Ureter (tissue), 1 donor: ENCODE measurements at places on chromosomes 2 and 18. TPM values are rescaled to one million over a fixed set of nuclear protein-coding genes. Genes with fewer than 3 reads are reported as not detected.

- DNase-seq = no peak
Observed at GRCh38 chr2:129797489-129798300, 181.8 kb upstream of the RAB6C start.

DNA sequence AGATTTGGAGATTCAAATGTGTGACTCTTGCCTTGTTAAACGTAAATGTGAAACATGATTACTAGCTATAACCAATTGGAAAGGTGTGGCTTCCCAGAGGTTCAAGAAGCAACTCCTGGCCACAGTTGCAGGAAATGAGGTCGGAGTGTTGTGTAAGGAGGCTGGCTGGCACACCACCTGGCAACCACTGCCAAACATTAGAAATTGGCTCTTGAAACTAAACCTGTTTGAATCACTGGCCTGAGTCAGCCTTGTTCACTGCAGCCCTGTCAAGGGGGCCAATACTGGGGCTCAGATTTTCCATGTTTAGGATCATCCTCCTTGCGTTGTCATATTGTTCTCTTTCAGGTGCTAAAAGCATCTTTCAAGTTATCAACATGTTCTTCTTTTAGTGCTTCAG is 206.3 kb downstream of the ARL6IP6 start:
- no peak for DNase-seq

DNA sequence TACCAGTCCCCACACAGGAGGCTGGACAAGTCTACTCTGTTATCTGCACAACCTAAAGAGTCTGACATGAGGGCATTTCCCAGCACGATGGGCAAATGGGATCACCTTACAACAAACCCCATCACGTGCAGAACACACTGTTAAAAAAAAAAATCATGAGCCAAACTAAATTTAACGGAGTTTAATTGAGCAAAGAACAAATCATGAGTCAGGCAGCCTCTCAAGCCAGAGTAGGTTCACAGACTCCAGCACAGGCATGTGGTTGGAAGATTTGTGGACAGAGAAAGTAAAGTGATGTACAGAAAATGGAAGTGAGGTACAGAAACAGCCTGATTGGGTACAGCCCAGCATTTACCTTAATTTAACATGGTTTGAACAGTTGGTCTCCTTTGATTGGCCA is 59.9 kb downstream of the KYNU start:
- no peak for DNase-seq

GRCh38 chr2:96374211-96374951 is 38.8 kb downstream of the NCAPH start:
- peak; percentile 70 for DNase-seq

The TUBA4B gene
- total RNA-seq = not detected

The UGT1A4 gene
- total RNA-seq = 23.2 TPM

The SOS1 gene
- total RNA-seq = 53.7 TPM

The FRZB gene
- total RNA-seq = 11.8 TPM

The GCG gene
- total RNA-seq = not detected

DNA sequence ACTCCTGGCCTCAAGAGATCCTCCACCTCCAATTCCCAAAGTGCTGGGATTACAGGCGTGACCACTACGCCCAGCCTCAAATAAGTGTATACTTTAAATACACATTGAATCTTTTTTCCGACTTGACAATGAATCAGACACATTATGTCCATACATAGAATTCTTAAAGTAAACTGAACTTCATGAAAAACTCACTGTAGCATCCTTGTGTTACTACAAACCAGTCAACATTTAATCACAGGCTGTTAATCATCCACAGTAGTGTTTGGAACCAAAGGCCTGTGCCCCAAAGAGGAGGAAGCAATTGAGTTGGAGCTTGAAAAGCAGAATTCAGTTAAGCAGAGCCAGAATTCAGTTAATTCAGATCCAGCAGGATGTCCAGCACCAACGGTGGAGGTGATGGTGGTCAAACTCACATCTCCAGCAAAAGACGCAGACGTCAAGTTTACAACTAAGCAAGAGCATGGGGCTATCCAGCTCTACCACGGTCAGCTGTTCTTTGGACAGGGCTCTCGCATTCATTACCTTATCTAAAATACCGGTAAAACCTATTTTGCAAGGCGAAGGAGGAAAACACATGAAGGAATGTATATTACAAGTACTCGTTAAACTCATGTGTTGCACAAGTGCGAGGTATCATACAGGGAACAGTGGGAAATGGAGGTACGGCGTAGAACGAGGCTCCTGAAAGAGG is 1.2 kb downstream of the SLC39A6 start:
- DNase-seq = no peak

- no peak for DNase-seq
Observed at GRCh38 chr2:17649026-17649425, 104.6 kb downstream of the SMC6 start.

DNA sequence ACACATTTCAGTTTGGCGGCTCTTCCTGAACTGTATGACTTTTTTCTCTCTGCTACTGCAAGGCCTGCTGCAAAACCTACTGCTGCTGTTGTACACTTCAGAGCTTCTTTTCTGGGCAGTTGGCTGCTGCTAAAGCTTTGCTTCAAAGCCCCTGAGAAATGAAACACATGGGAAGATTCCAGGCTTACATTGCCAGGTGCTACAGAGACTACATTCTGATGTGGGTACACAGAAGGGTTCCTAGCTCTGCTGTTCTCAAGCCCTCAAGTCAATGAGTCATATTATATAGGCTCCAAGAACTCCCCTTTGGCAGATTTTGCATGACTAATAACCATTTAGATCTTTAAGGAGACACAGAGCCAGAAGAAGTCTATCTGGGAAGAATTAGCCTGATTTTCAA is 12.9 kb upstream of the PGAP1 start:
- no peak for DNase-seq

DNA sequence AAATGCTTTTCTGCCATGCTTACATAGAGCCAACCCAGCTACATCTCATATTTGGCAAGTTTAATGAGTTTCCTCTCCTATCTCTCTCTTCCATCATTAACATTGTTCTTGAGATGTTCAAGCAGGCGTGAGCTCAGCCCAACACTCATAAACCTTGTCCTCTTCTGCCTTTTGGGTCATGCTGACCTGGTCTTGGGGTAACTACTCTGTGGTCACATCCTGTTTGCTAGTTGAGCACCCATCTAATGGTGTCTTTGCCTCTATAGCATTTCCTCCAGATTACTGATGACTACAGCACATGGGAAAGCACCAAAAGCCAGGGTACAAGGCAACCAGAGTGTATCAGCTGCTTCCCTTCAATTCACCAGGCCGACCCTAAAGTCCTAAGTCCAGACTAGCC is 366.9 kb upstream of the HNRNPA3 start:
- DNase-seq = no peak

DNA sequence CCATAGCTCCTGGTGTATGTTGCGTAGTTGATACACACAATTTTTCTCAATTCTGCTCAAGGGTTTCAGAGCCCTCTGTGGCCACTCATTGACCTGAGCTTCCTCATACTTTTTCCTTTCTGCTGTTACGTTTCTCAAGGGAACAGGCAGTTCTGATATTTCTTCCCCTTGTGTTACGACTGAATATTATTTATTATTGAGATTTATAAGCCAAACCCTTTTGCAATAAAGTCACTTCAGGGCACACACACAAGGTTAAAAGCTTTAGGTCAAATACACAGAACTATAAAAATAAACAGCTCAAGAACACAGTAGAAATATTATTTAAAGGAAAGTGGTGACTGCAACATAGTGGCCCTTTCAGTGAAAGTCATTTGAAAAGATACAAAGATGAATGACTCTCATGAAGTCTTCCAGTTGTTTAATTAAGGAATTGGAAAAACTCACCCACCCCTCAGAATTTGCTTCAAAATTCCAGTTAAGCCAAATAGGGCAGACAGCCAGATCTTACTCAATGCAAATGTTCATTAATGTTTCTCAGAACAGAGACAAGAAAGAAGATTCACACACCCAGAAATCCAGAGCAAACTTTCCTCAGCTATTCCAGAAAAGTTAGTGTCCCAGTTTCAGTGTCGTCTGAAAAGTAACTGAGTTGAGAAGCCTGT is 179.7 kb downstream of the TRIB2 start:
- DNase-seq = no peak

DNA sequence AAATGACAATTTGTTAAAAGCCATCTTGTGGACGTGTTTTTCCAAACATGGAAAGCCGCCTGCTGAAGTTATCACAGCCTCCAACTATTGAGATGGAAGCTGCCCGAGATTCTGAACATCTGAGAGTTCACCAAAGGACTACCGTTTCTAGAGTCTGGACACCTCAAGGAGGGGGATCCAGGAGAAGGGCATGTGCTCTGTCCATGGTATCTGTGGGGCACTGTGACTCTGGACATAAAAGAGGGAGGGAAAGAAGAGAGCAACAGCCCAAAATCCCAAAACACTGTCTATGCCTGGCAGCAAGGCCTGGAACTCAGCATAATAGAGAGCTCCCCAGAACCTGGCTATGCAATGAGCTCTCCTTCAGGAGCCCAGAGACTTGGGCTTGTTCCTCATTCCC is 319.9 kb downstream of the EN1 start:
- DNase-seq = no peak

GRCh38 chr2:38797953-38798352 is 19.9 kb downstream of the GEMIN6 start:
- no peak for DNase-seq

DNA sequence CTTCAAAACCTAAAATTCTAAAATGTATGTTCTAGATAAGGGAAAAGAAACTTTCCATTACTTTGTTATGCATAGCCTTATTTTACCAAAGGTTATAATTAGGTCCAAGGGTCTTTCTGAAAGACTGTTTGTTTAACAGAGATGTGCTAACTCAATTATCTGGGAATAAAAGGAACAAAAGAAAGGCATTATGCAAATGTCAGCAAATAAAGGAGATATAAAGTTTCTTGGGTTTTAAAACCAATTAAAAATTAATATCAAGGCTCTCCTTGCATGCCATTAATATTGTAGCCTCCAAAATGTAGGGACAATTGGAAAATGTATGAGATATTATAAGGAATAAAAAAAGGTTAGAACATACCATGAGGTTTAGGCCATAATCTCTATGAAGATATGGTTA is 87.8 kb upstream of the DOCK10 start:
- no peak for DNase-seq

DNA sequence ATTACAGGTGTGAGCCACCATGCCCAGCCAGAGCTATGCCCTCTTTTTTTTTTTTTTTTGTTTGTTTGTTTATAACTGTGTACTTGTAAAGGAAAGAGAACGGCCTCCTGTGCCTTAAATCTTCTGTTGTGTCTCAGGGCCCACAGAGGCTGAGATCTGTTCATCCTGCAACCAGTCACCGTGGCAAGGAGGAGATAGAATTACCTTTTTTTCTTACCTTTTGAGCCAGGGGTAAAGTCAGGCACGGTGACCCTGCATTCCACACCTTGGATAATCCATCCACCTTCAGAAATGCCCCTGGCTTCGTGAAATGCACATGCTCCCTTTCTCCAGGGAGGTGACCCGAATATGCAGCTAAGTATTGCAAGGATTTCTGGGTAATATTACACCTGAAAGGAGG is 12.8 kb downstream of the NEDD4L start:
- no peak for DNase-seq

GRCh38 chr2:19818039-19818438 is 83.7 kb downstream of the TTC32 start:
- no peak for DNase-seq

GRCh38 chr2:233643128-233643527 is 6.9 kb downstream of the UGT1A10 start:
- no peak for DNase-seq

- no peak for DNase-seq
Observed at GRCh38 chr2:112220831-112221230, 34.0 kb downstream of the ZC3H8 start.

GRCh38 chr2:176093145-176093897 is 800 bp downstream of the HOXD13 start:
- no peak for DNase-seq

DNA sequence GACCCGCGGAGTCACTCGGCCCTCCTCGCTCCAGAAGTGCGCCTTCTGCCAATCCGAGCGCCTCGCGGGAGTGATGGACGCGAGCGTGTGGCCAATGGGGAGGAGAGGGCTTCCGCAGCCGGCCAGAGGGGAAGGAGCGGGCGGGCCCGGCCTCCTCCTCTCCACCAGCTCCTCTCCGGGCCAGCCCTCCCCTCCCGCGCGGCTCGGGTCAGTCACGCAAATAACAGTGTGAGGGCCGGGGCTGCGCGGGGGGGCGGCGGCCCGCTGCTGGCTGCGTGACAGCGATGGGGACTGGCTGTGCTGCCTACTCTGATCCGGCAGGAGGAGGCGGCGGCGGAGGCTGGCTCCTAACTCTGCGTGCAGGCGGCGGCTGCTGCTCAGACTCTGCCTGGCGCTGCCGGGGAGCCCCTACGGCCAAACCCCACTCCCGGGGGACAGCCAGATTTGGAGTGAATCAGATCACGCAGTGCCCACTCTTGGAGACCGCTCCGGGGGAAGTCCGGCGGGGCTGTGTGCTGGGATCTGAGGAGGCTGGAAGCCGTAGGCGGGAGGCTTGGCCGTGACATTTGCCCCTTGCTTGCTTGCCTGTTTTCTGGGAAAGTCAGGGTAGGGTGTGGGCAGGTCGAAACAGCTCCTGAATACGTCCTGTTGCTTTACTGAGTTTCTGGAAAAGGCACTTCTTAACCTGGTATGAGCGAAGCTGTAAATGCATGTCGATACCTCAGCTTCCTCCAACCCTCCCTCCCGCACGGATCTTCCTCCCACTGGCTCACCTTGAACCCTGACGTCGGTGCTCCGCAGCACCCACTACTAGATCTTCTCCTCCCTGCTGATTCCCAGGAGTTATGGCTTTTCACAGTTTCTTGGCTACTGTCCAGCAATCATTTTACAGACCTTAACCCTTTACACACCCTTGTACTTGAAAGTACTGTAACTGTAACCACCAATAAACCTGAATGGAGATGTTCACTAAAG is 97.9 kb upstream of the SERTAD2 start:
- DNase-seq = peak; percentile 75

GRCh38 chr2:54831480-54831879 is 108.0 kb downstream of the EML6 start:
- DNase-seq = no peak

The RAB6D gene
- 0.13 TPM for total RNA-seq

GRCh38 chr18:59690996-59691395 is 6.2 kb downstream of the CCBE1 start:
- DNase-seq = no peak

- peak; percentile 59 for DNase-seq
Observed at GRCh38 chr2:6866275-6866671, 566 bp upstream of the CMPK2 start.

The CACNB4 gene
- 3.3 TPM for total RNA-seq

The TCF7L1 gene
- total RNA-seq = 15.5 TPM

DNA sequence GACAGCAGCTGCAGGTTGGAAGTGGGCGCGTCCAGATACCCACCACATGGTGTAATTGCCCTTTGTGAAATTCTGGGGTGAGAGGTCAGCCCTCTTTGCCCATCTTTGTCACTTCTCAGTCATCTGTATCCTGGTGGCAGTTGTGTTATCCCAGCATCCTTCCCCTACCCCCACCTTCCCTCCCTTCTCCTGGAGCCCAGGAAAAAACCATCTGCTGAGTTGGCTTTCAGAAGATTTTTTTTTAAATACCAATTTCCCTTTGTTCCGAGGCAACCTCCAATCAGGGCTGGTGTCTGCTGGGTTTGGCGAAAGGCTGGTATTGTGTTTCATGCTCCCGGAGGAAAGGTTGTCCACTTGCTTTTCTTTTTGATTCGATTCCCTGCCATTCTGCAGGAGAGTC is 35.2 kb downstream of the SETBP1 start:
- DNase-seq = no peak

The LYPD6 gene
- 12.2 TPM for total RNA-seq
